ENCODE measurements at places on chromosomes 11 and 22. TPM values are rescaled to one million over a fixed set of nuclear protein-coding genes. Genes with fewer than 3 reads are reported as not detected.

The OR4D5 gene
- not detected for total RNA-seq

The HSPB2 gene
- 14.6 TPM for total RNA-seq

The ARHGEF17 gene
- total RNA-seq = 38.4 TPM

The TLCD5 gene
- 24.2 TPM for total RNA-seq

The MAPK1 gene
- total RNA-seq = 113 TPM

The C11orf52 gene
- total RNA-seq = 1.7 TPM

The OR51B5 gene
- total RNA-seq = 0.21 TPM

The F2 gene
- total RNA-seq = not detected

The TNNI2 gene
- total RNA-seq = 432 TPM

The CECR2 gene
- 5.3 TPM for total RNA-seq

Data from myocyte (in vitro differentiated cells).